ENCODE measurements at places on chromosomes 7 and 10.

- no peak for DNase-seq
Observed at GRCh38 chr7:156673454-156673853, 32.9 kb downstream of the RNF32 start.

DNA sequence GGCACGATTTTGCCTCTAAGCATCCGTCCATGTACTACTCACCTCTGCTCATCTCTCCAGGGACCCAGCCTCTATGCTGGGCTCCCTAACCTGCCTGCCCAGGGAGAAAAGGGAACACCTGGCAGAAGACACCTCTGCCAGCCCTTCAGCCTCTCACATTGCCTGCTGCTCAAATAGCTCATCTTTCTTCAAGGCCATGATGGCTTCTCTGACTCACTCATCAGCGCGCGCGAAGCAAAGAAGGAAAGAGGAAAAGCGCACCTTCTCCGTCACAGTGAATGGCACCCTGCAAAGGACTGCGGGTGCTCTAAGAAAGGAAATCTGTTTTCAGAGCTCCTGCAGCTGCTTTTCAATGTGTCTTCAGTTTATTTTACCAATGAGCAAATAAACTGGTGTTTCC is 174.0 kb downstream of the PRKAG2 start:
- no peak for DNase-seq

- no peak for DNase-seq
Observed at GRCh38 chr10:96370584-96371157, 11.9 kb upstream of the OPALIN start.

- no peak for DNase-seq
Observed at GRCh38 chr7:135723411-135723810, 4.6 kb downstream of the SLC13A4 start.

DNA sequence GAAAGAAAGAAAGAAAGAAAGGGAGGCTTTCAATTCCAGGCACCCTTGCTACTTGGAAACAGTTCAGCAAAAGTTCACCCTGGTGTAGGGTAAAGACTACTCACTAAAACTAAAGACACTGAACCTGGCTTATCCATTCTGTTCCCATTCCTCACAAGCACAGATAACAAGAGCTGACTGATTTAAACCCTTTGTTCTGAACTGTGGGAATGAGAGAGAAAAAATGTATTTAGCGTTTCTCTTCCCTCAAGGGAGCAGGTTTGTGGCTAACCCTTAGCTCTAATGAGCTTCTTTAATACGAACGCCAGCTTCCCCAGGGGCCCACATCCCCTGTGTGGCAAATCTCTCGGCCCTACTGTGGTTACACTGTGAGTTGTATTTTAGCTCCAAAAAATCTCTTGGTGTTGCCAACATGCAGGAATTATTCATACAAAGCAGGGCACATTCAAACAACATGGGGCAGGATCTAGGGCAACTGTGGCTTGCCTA is 23.3 kb downstream of the PRTFDC1 start:
- peak; percentile 63 for DNase-seq

Data from GM04503 (cell line).